ENCODE measurements at places on chromosomes 16 and 17. TPM values are rescaled to one million over a fixed set of nuclear protein-coding genes. Genes with fewer than 3 reads are reported as not detected.
A peak's percentile ranks its signal among the peaks of the same experiment; 100 is the strongest.

- no peak for DNase-seq
Measured at GRCh38 chr16:83350481-83350880, 457.3 kb upstream of the HSBP1 start.

GRCh38 chr16:12398029-12398682, 405.5 kb downstream of the CPPED1 start:
- DNase-seq, result no peak

GRCh38 chr17:17874478-17874877, 37.7 kb upstream of the SREBF1 start:
- peak; percentile 91 for DNase-seq

DNA sequence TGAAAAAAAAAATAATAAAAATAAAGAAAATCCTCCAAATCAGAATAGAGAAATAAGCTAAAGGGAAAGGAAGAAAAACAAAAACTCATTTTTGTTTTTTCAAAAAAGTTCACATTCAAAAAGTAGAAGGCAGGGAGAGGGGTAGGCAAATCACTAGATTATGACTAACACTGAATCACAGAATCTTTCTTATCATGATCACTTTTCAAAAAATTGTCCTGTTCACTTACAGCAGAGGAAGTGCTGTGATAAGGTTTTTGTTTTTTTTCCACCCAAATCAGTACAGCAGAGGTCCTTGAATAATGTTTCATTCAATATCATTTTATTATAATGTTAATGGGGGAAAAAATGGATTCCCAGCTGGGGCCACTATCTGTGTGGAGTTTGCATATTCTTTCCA, 106.4 kb downstream of the CA4 start:
- DNase-seq, result peak; percentile 80

DBNDD1 gene
- 0.29 TPM for total RNA-seq

HOXB4 gene
- 0.29 TPM for total RNA-seq

TP53TG3F gene
- not detected for total RNA-seq

CDH3 gene
- total RNA-seq, result 0.36 TPM

DNA sequence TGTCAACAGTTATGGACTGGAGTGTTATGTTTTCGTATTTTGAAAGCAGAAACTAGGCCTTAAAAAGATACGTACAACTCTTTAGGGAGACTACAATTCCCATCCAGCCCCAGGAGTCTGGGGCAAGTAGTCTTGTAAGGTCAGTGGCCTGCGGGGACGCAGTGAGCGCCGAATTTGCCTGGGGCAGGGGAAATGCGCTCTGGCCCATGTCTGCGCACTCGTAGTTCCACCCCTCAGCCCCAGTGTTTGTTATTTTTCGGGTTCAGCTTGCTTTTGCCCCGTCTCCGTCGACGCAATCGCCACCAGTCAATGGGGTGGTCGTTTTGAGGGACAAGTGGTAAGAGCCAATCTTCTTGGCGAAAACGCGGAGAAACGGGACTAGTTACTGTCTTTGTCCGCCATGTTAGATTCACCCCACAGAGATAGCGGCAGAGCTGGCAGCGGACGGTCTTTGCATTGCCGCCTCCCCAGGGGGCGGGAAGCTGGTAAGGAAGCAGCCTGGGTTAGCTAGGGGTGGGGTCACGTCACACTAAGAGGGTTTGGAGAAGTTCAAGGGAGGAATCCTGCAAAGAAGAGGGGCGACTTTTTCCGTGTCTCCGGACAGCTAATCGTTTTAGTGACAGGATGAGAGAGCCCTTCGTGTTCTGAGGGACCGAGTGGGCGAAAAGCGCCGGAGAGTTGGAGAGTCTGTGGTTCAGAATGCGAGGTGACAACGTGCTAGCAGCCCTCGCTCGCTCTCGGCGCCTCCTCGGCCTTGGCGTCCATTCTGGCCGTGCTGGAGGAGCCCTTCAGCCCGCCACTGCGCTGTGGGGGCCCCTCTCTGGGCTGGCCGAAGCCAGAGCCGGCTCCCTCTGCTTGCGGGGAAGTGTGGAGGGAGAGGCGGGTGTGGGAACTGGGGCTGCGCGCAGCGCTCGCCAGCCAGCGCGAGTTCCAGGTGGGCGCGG, 1.1 kb upstream of the BRCA1 start:
- no peak for DNase-seq

DNA sequence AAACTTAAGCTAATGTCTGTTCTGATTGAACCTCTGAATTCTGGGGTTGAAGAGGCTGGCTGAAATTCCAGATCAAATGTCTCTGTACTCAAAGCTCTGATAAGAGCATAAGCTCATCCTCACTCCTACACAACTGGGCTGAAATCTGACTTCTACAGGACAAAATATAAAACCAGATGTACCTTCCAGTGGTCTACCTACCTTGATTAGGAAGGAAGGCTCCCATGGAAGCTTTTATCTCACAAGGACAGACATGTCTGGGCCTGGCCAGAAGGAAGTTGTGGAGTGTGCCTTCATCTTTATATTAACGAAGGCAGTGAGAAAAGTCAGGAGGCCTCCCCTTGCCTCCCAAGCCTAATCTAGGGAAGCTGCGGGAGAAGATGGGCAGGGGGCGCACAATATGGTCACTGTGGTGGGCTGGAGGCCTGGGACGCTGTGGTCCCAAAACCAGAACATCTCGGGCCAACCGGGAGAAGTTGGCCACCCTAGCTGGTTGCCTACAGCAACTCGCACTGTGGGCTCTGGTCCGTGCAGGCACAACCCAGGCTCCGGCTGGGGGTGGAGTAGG, 55.6 kb upstream of the LRRC37A3 start:
- DNase-seq, result no peak

- peak; percentile 85 for DNase-seq
Measured at GRCh38 chr16:69481901-69482341, 57.5 kb downstream of the CYB5B start.

DNA sequence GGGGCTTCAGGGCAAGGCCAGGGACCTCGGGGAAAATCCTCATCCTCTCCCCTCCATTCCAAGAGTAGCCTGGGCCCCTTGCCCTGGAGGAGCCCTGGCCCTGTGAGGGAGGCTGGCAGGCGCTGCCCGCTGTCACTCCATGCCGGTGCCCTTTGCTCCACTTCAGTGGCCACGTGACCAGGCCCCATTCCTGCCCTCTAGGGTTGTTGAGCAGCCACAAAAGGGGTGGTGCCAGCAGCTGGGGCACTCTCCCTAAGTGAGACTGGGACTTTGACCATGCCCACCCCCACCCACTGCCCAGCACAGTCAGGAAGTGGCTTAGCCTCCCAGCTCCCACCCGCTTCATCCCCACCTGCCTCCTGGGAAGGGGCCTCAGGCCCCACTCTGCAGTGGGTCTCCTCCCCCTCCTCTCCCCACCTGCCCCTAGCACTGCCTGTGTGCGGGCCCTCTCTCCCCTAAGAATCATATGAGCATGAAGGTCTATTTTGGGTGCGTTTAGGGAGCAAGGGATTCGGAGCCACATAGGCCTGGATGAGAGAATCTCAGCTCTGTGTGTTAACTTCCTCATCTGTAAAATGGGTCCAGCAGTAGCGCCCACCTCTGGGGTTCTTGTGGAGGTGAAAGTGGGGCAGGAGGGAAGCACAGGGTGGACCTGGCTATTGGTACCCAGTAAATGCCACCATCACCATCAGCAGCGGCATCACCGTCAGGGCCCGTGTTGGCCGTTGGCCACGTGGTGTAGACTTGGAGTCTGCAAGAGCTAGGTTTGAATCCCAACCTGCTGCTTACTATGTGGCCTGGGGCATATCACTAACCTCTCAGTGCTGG, 7.2 kb downstream of the PDK2 start:
- peak; percentile 86 for DNase-seq

EME2 gene
- total RNA-seq, result 10.0 TPM

GRCh38 chr17:34312080-34312479, 7.2 kb upstream of the CCL8 start:
- no peak for DNase-seq

TMC8 gene
- total RNA-seq, result not detected

SMPD3 gene
- 0.72 TPM for total RNA-seq

SRL gene
- total RNA-seq, result not detected

DNA sequence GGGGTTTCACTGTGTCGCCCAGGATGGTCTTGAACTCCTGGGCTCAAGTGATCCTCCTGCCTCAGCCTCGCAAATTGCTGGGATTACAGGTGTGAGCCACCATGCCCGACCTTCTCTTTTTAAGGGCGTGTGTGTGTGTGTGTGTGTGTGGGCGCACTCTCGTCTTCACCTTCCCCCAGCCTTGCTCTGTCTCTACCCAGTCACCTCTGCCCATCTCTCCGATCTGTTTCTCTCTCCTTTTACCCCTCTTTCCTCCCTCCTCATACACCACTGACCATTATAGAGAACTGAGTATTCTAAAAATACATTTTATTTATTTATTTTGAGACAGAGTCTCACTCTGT, 3.9 kb downstream of the STH start:
- DNase-seq, result no peak

- DNase-seq, result no peak
Measured at GRCh38 chr16:85567935-85568334, 45.2 kb upstream of the GSE1 start.

- DNase-seq, result peak; percentile 87
Measured at GRCh38 chr16:89491238-89491869, 993 bp upstream of the ANKRD11 start.

ARHGAP44 gene
- 2.9 TPM for total RNA-seq

DNA sequence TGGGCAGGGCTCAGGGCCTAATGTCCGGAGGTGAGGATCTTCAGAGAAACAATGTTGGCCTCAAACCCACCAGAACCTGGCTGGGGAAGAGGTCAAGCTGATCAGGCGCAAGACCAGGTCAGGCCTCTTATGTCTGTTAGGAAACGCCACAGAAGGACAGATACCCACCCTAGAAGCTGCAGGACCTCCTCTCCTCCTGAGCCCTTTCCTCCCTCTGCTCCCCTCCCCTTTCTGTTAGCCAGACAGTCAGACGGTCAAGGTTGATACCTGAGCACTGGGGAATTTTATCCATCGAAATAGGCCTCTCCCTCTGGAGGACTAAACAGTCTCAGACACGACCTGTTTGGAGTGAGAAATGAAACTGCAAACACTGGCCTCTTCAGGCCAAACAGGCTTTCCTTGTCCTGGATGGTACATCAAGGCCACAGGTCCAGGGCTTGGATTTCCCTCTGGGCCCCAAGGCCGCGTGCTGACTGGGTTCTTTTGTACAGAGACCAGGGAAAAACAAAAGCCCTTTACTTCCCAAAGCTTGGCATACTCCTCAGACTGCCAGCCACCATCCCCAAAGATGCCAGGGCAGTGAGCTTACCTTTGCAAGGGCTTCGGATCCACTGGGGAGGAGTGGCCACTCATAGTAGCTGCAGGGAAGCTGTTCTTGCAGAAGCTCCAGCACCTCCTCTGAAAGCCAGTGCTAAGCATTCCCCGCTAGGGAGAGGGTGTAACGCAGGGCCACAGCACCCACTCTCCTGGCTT, 135.8 kb downstream of the CCDC182 start:
- DNase-seq, result peak; percentile 31

KRTAP4-9 gene
- total RNA-seq, result not detected

DNA sequence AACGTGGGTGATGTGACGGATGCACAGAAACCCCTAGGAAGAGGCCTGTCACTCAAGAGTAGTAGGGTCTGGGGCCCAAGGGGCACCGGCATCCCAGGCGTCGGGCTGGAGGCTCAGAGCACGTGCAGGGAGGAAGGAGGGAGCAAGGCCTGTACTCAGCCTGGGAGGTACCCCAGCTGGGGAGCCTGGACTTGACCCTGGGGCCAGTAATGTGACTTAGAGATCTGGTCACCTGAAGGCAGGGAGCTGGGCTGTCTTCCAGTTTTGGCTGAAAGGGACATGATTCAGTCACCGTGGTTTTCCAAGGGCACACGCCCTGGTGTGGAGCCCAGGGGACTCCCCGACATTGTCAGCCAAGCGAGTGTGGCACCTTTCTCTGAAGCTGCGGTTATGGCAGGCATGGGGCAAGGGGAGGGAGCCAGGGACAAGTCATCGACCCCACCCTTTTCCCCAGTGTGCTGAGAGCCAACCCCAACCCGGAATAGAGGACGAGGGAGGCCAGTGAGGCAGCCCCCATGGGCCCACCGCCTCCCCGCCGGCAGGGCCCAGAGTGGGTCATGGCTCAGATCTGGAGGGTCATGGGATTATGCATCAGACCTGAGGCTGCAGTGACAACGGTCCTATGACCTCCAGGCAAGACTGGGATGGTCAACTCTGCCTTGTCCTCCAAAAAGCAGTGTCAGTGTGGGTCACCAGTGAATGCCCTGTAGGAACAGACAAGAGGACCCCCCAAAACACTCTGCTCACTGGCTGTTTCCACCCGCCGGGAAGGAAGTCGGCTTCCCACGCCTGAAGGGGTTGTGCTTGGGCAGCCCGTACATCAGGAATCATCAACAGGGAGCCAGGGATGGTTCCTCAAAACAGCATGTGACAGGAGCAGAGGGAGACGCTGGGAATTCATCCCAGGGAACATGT, 41.9 kb downstream of the MEAK7 start:
- DNase-seq, result peak; percentile 34

DNA sequence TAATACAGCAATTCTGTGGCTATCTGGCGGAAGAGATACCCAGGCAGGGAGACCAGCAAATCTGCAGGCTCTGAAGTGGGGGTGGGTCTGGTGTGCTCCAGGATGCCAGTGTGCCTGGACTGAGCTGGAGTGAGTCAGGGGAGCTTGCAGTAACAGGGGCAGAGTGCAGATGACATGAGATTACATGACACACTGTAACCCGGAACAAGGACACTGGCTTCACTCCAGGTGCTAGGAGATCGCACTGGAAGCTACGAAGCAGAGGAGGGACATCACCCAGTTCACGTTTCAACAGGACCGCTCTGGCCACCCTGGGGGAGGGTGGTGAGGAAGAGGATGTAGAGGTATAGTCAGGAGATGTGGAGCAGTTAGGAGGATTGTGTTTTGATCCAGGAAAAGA, 475.6 kb downstream of the CDH13 start:
- DNase-seq, result no peak

CCL16 gene
- not detected for total RNA-seq

KRTAP9-1 gene
- total RNA-seq, result not detected
